Stromal cell of bone marrow (primary cell): ENCODE measurements at places on chromosomes 1 and 21.

GRCh38 chr1:26912147-26912490, 1.7 kb downstream of the NR0B2 start:
- no peak for DNase-seq

- no peak for DNase-seq
Measured at GRCh38 chr21:43903451-43904091, 38.5 kb downstream of the AGPAT3 start.

DNA sequence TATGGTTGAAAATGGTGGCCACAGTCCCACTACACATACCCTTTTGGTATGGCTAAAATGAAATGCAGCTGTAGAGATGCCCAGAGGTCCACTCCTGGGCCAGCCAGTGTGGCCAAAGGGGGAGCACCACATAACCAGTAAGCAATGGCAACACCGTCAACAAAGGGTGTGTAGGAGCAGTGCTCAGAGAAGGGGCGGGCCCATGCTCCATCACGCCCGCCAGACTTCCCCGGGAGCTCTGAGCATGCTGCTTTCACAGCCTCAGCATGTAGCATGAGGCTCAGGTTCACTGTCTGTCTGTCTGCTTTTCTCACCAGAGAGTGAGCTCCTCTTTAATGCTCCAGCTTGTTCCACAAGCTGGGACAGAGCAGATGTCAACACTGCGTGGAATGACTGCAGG, 537.6 kb downstream of the MATN1 start:
- DNase-seq: no peak

GRCh38 chr1:39434797-39435395, 56.5 kb upstream of the BMP8A start:
- no peak for DNase-seq

GRCh38 chr1:49622877-49623276, 400.9 kb downstream of the AGBL4 start:
- DNase-seq: no peak

GRCh38 chr1:119893238-119893791, 3.0 kb downstream of the ADAM30 start:
- no peak for DNase-seq

DNA sequence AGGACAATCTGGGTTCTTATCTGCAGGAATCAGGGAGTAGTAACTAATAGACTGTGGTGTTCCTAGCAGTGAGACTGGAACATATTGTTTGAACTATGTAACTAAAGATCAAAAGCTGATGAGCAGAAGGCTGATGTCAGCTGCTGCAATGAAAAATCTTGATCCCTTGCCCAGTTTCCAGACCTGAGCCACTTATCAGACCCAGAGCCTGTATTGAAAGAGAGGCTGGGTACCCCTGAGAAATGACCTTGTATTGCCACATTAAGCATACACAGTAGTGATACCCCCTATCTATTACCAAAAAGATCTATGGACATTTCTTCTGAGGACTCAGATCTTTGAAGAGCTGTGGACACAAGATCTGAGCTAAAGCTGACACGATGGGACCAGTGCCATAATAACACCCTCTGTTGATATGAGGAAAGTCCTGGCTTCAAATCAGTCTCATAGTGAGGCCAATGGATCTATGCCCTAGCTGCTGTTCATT, 178.0 kb upstream of the GALNT2 start:
- DNase-seq: no peak

- peak; percentile 70 for DNase-seq
Measured at GRCh38 chr1:22447621-22448111, 4.0 kb upstream of the ZBTB40 start.

- DNase-seq: no peak
Measured at GRCh38 chr1:24875991-24876506, 54.0 kb downstream of the RUNX3 start.

GRCh38 chr1:153261281-153262069, 2.0 kb downstream of the LORICRIN start:
- DNase-seq: no peak

- DNase-seq: peak; percentile 18
Measured at GRCh38 chr1:206982216-206982615, 12.0 kb upstream of the FCAMR start.

DNA sequence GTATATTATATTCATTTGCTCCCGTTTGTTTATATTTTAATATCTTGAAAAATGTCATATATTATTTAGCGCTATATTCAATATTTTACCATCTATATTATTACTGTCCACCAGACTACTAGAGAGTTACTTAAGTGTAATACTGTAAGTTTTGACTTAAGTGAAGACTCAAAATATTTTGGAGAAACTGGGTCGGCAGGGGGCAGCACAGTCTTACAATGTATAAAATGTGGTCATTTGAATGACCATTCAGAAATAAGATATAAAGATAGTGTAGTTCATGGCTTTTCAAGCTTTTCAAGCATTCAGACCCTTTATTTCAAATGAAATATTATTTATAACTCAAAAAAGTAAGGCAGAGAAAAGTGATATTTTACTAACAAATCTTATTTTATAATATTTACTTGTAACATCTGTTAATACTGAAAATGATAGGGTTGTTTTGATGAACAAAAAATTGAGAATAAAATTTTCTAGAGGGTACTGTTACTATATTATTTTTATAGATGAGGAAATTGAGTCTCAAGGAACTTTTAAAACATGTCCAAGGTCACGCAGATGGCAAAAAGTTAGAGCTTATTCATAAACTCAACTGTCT, 89.0 kb upstream of the SERTAD4 start:
- DNase-seq: peak; percentile 56

DNA sequence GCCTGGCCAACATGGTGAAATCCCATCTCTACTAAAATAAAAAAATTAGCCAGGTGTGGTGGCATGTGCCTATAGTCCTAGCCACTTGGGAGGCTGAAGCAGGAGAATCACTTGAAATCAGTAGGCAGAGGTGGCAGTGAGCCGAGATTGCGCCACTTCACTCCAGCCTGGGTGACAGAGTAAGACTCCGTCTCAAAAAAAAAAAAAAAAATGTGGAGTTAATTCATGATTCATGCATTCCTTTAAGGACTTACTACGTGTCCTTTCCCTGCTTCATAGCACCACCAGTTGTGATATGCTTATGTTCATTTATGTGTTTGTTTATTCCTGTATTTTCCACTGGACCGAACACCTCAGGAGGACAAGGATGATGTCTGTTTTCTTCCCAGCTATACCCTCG, 12.7 kb upstream of the PRELP start:
- DNase-seq: peak; percentile 46

DNA sequence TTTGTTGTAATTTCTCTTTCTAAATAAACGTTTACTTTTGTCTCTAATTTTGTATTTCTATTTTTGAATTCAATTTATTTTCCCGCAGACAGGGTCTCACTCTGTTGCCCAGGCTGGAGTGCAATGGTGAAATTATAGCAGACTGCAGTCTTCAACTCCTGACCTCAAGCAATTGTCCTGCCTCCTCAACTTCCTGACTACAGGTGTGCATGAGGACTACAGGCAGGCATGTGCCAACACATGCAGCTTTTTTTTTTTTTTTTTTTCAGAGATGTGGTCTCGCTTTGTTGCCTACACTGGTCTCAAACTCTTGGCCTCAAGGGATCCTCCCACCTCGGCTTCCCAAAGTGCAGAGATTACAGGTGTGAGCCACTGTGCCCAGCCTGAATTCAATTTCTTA, 36.7 kb upstream of the IL20 start:
- DNase-seq: no peak

GRCh38 chr1:148353461-148354283, 129.4 kb downstream of the PPIAL4G start:
- DNase-seq: peak; percentile 43

DNA sequence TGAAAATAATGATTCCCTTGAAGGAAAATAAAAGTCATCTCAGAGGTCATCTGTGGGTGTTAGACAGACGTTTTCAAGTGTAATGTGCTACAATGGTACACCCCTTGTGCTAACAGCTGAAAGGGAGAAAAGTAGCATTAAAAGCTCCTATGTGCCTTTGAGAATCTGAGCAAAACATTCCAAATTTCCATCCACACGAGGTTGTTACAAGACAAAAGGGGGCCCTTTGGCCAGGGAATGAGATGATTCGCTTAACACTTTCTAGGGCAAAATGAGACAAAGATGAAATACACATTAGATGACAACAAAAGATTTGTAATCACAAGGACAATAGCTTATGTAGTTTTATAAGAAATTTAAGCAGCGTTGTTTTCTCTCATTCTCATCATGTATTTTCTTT, 303.6 kb downstream of the LMX1A start:
- DNase-seq: no peak

DNA sequence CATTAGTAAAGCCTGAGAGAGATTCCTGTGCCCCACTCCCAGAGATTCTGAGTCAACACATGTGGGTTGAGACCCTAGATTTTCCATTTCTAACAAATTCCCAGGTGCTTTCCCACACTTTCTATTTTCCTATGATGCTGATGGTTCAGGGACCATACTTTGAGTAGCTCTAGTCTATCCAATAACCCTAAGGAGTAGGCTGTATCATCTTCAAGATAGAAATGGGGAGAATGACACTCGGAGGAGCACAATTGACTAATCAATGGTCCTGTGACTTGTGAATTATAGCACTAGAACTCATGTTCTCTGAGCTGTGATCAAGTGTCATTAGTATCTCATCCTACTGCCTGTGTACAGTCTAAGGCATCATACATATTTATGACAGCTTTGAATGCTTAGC, 232.9 kb upstream of the B3GALT2 start:
- DNase-seq: no peak

DNA sequence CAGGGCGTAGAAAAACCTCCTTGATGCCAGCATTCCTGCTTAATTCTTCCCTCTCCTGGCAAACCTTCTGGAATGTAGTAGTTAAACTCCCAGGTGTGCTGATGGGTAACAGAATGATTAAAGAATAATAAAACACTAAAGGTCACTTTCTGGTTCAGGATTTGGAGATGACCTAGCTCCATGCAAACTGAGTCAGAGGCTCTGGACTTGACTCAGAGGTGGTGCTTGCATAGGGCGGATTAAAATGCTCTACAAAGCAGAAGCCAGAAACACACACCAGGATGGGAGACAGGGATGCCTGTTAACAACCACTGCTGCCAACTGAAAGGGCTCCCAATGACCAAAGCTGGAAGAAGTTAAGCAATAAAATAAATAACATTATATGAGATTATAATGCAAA, 41.5 kb downstream of the KRTAP19-8 start:
- DNase-seq: no peak

DNA sequence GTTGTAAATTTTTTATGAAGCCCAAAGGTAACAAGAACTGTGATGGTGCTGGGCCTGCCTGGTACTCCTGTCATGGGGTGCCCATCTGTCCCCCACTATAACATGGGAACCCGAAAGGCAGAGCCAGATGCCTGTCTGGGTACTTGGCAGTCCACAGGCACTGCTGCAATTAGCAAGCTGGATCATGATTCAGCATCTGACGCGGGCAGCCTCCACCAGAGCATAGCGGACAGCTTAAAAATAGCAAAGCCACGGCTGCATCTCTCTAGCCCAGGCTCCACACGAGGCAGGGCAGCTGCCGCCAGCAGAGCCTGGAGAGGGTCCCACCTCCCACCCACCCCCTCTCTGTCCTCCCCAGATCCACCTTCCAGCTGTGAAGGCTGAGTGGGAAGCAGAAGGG, 22.9 kb downstream of the SUSD4 start:
- DNase-seq: no peak

- DNase-seq: no peak
Measured at GRCh38 chr1:168609741-168610510, 33.5 kb downstream of the XCL1 start.

DNA sequence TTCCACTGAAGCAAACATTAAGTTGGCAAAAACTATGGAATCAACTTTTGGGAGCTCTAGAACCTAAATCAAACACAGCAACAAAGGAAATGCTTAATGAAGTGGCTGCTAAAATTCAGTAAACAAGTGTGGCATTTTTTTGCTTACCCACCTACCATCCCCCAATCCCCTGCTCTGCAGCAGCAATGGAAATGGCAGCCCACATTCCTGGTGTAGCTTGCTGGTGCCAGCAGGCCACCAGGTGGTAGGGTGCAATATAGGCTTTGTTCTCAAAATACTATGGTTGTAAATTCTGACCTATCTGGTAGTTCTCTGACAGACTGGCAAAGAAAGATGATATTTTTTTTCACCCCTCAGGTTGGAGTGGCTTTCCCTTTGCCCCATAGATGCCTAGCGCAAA, 42.8 kb downstream of the SHCBP1L start:
- DNase-seq: no peak

GRCh38 chr1:96515430-96515829, 206.2 kb upstream of the PTBP2 start:
- DNase-seq: no peak

- no peak for DNase-seq
Measured at GRCh38 chr1:234760303-234760723, 150.3 kb upstream of the IRF2BP2 start.

DNA sequence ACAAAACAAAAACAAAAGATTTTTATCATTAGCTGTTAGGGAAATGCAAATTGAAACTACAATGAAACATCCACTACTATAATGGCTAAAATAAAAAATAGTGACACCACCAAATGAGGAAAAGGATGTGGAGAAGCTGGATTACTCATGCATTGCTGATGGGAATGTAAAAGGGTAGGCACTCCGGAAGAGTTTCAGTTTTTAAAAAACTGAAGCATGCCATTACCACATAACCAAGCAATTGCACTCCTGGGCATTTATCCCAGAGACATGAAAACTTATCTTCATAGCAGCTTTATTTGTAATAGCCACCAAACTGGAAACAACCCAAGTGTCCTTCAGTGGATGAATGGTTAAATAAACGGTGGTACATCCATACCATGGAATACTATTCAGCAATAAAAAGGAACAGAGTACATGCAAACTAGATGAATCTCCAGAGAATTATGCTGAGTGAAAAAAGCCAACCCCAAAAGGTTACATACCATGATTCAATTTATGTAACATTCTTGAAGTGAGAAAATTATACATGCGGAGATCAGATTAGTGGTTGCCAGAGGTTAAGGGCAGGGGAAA, 14.5 kb upstream of the CFAP298 start:
- DNase-seq: peak; percentile 66

DNA sequence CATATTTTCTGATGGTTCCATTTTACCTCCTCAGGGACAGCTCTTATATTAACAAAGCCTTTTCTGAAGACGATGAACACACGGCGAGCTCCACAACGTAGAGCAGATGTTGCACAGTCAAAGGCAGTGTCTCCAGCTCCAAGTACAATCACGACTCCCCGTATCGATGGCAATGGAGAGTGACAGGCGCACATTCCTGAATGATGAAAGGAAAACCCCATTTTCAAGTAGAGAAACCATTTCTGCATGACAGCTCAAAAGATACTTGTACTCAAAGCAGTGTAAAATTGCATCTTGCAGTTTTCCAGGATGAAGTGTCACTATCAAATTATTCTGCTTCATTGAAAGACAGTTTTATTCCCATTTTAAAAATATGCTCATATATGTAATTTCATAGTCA, 327.6 kb downstream of the DPYD start:
- DNase-seq: no peak
